ENCODE measurements at places on chromosomes 1 and 21. TPM values are rescaled to one million over a fixed set of nuclear protein-coding genes. Genes with fewer than 3 reads are reported as not detected.

The CFH gene
- not detected for total RNA-seq

The NLRP3 gene
- total RNA-seq, result not detected

The UMODL1 gene
- total RNA-seq, result not detected

The USP16 gene
- 32.5 TPM for total RNA-seq

The OR2L2 gene
- 0.22 TPM for total RNA-seq

The WLS gene
- 123 TPM for total RNA-seq

The FAM72B gene
- total RNA-seq, result 2.0 TPM

All from progenitor cell of endocrine pancreas (in vitro differentiated cells).